ENCODE measurements at places on chromosomes 2 and 18.

- ATAC-seq = no peak
Observed at GRCh38 chr18:79583984-79584401, 95.6 kb upstream of the CTDP1 start.

- no peak for ATAC-seq
Observed at GRCh38 chr2:98744595-98744994, 13.7 kb upstream of the MGAT4A start.

DNA sequence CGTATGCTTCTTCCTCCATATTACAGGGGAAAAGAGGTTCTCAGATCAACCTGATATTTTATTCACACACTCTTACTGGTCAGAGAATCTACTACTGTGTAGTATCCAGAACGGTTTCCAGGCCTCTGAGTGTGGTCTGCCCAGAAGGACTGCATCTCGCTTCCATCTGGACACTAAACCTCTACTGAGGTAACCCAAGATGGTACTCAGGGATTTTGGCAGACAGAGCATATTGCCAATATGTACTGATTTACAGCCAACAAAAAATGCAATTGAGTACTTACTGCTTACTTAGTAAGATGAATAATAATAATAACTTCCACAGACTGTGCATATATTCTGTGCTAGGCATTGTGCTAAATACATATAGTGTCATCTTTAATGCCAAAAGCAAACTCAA is 55.8 kb downstream of the CYRIA start:
- ATAC-seq = no peak

GRCh38 chr2:105365206-105365605 is 27.9 kb downstream of the C2orf49 start:
- ATAC-seq = no peak

GRCh38 chr2:134791616-134792015 is 46.8 kb upstream of the ACMSD start:
- no peak for ATAC-seq

GRCh38 chr2:176491172-176491904 is 222.1 kb downstream of the MTX2 start:
- ATAC-seq = peak; percentile 64

- ATAC-seq = no peak
Observed at GRCh38 chr2:146978577-146979555, 866.0 kb upstream of the ACVR2A start.

DNA sequence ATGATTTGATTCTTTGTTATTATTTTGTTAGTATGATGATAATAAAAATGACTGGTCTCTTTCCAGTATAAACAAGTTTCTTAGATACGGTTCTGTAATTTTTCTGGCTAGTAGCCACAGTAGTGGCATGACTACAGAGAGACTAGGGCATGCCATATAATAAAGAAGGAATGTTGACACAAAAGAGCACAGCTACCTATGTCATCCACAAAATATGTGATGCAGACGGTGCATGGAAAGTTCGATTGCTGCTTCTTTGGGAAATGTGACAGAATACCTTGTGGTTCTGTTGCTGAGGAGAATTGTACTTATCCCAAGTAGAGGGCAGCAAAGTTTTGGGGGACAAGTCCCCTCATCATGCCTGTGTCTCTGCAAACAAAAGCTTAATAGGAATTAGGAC is 26.1 kb upstream of the SETBP1 start:
- no peak for ATAC-seq

- no peak for ATAC-seq
Observed at GRCh38 chr2:71474116-71474743, 20.9 kb downstream of the DYSF start.

GRCh38 chr2:85892216-85892944 is 3.6 kb upstream of the ST3GAL5 start:
- ATAC-seq = no peak

DNA sequence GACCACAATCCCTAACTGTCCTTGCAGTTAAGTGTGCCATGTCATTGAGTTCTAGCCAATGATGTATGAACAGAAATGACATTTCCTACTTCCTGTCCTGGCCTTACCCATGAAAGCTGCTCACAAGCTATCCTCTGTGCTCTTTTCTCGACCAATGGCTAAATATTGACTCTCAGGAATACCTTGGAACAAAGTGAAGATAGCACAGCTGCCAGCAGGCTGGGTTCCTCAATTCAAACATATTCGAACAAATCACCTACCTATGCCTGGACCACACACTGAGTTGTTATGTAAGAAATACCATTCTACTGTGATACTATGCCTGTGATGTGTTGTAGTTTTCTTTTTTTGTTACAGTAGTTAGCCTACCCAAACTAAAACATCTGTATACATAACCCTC is 65.1 kb downstream of the GAREM1 start:
- no peak for ATAC-seq

DNA sequence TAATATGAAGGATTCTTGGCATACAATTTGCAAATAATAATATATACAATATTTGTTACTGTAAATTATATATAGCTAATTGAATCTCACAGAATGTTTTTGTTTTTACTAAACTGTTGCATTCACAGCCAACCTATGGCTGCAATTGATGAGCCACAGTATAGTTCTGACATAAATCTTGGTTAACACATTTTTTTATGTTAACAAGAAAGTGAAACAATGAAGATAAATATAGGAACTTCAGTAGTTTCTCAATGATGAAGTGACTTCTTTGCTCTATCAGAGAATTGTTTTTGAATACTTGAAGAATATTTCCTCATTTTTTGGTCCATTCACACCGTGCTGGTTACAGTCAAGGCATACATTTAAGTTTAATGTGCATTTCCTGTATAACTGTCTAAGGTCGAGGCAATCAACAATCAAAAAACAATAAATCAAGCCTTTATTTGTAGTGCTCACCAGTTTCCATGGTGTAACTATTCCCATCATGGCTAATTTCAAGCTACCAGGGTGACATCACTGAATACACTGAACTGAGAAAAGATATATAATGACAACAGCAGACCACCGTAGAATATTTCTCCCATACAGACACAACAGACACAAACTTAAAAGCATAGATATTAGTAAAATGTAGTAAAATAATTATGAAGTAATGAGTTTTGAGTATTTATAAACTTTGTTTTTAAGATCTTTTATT is 12.9 kb upstream of the ETAA1 start:
- no peak for ATAC-seq

DNA sequence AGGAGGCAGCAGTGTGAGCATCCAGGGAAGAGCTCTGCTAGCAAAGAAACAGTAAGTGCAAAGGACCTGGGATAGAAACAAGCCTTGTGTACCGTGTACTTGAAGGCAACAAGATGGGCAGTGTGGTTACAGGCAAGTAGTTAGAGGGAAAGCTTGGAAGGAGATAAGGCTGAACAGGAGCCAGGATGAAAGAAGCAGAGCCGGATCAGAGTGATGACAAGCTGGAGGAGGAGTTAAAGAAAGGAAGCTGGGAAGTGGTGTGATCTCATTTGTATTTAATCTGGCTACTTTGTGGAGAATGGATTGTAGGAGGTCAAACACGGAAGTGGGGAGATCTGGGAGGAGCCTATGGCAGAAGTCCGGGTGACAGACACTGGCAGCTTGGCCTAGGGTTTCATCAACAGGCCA is 44.7 kb upstream of the VPS54 start:
- ATAC-seq = no peak

DNA sequence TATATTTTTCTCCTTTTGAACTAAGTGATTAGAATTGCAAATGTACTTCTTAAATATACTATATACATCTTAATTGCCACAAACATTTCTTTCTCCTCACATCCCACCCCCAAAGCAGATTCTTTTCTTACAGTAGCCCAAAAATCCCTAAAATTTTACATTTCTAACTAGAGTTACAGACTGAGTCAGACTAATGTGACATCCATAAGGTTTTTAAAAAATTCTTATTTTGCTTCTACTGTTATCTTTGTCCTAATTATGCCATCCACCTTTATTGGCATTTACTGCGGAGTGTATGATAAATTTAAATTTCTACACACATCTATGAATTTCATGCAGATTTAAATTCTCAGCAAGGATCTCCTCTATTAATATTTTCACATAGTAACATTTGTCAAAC is 15.8 kb downstream of the PELI1 start:
- ATAC-seq = no peak

DNA sequence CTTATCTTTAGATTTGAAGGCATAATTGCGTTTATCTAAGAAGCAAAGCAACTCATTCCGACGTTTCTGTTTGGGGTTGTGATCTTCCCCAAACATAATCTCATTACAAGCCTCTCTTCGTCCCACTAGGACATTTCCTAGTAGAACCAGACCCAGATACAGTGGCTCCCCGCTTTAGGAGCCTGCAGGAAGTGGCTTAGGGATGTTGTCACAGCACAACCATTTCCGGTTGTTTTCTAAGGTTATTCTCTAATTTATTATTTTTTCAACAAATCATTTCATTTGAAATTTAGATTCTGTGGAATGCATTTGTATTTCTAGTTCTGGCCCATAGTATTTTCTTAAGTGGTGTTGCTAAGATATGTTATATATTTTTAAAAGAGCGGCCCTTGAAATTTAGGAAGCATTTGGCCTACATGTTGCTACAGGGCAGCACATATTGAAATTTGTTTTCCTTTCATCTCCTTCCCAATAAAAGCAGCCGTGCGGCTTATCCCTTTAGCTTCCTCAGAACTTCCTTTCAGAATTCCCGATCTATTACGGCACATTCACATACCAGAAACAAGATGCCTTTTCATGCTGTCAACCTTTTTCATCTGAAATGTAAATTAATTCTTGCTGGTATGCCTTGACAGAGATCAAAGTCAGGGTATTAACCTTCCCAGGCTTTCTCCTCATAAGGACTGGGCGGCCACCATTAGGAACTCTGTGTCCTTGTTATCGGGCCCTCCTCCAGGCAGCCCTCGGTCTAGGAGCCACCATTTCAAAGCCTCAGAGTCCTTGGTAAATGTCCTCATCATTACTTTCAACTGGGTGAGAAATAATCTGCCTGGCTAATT is 210.9 kb upstream of the SP5 start:
- ATAC-seq = no peak

DNA sequence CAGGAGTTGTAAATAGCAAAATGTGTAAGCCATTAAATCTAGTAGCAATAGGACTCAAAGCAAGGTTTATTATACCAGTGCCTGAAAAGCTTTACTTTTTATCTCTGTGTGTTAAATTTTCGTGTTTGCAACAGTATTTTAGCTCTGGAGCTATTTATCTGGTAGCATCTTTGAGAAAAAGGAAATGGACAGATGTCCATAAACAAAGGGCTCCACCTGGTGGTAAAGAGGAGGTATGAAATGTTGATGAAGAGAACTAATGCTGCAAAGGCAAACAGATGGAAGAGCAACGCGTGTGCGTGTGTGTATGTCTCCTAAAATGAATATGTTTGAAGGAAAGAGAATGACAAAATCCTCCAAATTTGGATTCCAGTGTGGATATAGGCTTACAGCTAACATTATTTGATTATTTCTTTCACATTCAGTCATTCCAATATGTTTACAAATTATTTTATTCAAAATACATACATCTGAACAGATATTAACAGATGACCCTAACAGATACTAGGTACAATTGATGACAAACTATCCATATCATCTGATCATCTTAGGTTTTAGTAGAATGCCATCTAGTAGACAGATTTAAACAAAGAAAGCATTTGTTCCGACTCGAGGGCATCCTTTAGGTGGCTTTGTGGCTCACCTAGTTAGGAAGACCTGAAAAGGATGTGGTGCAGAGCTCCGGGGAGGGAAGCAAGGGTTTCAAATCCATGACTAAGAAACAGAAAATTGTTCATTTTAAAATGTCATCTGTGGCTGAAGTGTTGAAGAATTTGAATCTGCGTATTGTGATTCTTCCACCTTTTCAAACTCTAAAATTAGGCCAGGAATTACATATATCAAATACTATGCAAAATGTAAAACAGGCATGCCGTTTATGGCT is 383.3 kb downstream of the MTX2 start:
- ATAC-seq = no peak

DNA sequence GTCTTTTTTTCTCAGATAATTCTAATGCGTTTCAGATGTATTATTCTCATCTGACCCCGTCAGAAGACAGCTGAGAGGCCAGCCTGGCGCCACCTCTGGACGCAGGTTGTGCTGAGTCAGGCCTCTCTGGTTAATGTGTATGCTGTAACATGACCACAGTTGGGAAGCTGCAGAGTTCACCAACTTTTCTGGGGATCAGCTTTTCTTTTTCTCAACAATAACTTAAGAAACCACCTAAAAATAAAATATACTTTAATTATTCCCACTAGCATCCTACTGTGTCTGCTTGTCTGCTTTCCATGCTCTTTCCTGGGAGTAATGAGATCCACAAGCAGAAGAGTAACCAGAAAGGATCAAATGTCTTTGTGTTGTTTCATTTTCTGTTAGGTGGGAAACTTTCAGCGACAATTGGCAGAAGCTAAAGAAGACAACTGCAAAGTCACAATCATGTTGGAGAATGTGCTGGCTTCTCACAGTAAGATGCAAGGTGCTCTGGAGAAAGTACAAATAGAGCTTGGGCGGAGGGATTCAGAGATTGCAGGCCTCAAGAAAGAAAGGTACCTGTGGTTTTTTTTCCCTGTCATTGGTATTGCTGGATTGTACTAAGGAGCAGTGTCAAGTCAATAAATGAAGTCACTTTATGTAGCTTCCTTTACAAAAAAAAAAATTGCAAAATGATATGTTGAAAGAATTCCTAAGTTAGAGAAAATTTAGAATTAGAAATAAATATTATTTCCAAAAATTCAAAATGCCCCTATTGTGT is 79.8 kb downstream of the CCDC150 start:
- ATAC-seq = no peak

DNA sequence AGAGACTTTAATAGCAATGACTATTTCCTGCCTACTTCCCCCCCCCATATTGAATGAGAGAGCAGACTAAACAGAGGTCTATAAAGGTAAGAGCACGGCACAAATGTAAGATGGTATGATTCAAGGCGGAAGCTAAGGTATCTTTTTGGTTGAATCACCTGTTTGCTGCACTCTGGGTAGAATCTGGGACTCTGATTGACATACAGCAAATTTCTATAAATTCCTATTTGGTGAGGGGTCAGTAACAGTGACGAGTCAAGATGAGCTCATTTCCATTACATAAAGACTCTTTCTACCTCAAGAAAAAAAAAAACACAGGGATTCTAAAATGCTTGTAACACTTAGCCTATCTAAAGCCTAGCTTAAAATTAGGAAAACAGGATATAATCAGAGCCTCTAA is 297.3 kb downstream of the TNS1 start:
- no peak for ATAC-seq

DNA sequence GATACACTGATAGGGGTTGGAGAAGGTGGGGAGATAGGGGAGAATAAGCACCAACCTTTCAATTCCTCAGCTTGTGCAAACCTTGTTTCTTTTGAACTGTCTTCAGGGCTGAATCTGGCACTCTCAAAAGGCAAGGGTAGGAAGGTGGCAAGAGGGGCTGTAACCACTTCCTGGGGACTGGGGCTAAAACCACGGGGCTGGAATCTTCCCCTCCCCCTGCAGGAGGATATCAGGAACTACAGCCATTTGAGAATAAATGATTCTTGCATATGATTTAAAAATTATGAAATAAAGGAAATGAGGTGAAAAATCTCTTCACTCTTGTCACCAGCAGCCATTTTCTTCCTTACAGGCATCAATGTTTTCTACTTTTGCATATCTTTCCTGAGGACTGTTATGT is 50.8 kb downstream of the ATOH8 start:
- no peak for ATAC-seq

GRCh38 chr2:120546048-120546864 is 189.4 kb upstream of the GLI2 start:
- ATAC-seq = no peak

GRCh38 chr2:63976125-63976510 is 43.1 kb downstream of the VPS54 start:
- no peak for ATAC-seq

- no peak for ATAC-seq
Observed at GRCh38 chr2:219836647-219837177, 209.3 kb downstream of the SLC4A3 start.

GRCh38 chr2:33719067-33719466 is 120.0 kb upstream of the FAM98A start:
- no peak for ATAC-seq

- ATAC-seq = no peak
Observed at GRCh38 chr2:64780041-64780440, 126.3 kb upstream of the SERTAD2 start.
